ENCODE measurements at places on chromosomes 12 and 14. TPM values are rescaled to one million over a fixed set of nuclear protein-coding genes. Genes with fewer than 3 reads are reported as not detected.

CLEC1B gene
- total RNA-seq = not detected

KLRG1 gene
- total RNA-seq = 4.8 TPM

CACNA1C gene
- 0.21 TPM for total RNA-seq

PRKD1 gene
- not detected for total RNA-seq

SLC7A7 gene
- 0.15 TPM for total RNA-seq

SPIC gene
- total RNA-seq = not detected

BDKRB1 gene
- total RNA-seq = not detected

A2ML1 gene
- not detected for total RNA-seq

GRCh38 chr12:82383930-82384552 lies 25.7 kb downstream of the METTL25 start:
- no peak for ATAC-seq

- no peak for ATAC-seq
These were observed 14.1 kb upstream of the GALNT9 start for GRCh38 chr12:132343294-132344004.

- ATAC-seq = no peak
These were observed 92.3 kb upstream of the SLCO1C1 start for GRCh38 chr12:20602641-20603391.

GRCh38 chr12:71627438-71628002 lies 36.1 kb downstream of the ZFC3H1 start:
- ATAC-seq = no peak

- ATAC-seq = no peak
These were observed 1091.8 kb upstream of the ATXN7L3B start for GRCh38 chr12:73445658-73446324.

DNA sequence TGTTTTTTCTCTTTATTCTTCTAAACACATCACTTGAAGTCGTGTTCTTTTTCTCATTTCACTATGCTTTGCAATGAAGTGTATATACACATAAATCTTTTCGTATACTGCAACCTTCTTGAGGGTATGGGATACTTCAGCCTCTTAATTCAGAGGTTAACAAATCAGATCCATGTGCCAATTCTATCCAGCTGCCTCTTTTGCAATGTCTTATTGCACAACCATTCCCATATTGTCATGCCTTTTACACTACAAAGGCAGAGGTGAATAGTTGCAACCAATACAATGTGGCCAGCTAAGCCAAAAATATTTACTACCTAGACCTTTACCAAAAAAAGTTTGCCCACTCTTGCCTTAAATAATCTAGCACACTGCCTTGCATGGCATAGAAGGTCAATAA lies 224.5 kb upstream of the FOXG1 start:
- ATAC-seq = no peak

GRCh38 chr12:127998988-127999387 lies 268.0 kb upstream of the TMEM132C start:
- no peak for ATAC-seq

DNA sequence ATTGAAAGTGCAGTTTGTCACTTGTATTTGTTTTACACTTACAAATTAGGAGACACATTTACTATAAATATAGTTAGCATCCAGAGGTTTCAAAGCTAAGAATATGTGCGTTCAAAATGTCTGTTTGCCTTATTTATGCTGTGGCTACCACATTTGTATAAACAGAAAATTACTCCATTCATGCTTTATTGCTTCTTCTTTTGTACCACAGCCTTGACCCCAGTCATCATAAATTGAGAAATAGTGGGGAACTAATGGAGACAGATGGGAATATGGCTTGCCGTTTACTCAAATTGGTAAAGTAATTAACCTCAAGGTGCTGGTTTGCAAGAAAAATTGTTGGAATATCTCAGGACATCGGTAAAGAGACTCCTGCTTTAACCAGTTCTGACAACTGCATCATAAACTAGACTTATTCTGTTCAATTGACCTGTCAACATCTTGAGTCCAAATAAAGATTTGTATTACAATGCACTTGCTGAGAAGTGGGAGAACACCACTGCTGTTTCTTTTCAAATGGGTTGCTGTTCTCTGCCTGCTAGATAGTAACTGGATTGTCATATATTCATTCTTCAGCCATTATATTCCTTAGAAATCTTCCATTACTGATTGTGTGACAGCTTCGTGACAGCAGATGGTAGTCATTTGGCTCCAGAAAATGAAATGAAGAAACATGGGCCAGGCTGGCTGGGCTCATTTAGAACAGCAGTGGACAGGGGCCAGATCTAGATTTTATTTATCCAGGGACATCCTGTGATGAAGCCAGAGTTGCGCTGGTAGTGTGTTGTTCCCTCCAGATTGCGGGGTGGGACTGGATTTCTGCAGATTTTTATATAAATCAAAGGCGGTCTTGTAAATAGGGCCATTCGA lies 354.4 kb downstream of the EGLN3 start:
- no peak for ATAC-seq

- ATAC-seq = no peak
These were observed 102.5 kb upstream of the RTL1 start for GRCh38 chr14:101006008-101006407.

- no peak for ATAC-seq
These were observed 39.2 kb downstream of the NPAS3 start for GRCh38 chr14:32977913-32978312.

DNA sequence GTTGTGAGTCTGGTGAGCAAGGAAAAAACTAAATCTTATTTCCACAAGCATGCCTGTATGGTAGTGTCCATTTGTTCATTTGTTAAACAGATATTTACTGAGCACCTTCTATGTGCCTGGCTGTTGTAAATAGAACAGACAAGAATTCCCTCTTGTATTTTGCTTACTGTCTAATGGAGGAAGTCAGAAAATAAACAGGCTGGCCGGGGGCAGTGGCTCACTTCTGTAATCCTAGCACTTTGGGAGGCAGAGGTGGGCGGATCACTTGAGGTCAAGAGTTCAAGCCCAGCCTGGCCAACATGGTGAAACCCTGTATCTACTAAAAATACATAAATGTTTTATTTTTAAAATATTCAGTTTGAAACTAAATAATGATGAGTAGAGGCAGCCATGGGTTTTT lies 79.3 kb downstream of the GTF2A1 start:
- ATAC-seq = no peak

DNA sequence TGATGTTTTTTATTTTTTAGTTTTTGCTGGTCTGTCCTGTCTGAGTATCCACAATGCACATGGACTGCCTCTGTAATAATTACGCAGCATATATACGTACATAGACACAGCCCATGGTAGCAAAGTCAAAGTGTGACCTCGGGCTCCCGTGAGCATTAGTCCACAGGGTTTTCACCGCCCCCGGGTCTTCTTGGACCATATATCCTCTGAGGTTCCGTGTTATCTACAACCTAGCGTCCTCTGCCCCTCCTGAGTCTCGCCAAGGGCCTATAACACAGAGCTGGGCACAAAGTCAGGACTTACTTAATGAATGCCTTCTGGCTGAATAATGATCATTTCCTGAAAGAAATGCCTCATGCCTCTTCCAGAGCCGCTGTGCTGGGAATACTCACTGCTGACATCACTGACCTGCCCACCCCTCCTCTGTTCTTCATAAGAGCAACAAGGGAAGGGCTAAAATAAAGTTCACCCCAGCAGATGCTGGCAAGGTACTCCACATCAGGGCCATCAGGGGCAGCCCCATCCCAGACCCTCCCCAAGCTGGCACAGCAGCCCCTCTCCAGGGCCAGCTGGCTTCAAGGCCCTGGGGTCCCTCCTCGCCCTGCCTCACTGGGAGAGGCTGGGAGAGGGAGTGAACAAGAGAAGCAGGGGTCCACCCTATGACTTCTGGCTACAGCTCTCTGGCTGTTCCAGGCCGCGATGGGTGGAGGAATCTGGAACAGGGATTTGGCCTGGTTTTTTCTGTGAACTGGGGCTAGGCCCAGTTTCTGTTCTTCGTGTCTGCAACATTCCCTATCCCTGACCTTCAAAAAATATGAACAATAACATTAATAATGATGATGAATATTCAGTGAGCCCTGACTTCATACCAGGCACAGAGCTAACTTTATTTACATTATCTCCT lies 7.9 kb downstream of the HDAC7 start:
- ATAC-seq = no peak

DNA sequence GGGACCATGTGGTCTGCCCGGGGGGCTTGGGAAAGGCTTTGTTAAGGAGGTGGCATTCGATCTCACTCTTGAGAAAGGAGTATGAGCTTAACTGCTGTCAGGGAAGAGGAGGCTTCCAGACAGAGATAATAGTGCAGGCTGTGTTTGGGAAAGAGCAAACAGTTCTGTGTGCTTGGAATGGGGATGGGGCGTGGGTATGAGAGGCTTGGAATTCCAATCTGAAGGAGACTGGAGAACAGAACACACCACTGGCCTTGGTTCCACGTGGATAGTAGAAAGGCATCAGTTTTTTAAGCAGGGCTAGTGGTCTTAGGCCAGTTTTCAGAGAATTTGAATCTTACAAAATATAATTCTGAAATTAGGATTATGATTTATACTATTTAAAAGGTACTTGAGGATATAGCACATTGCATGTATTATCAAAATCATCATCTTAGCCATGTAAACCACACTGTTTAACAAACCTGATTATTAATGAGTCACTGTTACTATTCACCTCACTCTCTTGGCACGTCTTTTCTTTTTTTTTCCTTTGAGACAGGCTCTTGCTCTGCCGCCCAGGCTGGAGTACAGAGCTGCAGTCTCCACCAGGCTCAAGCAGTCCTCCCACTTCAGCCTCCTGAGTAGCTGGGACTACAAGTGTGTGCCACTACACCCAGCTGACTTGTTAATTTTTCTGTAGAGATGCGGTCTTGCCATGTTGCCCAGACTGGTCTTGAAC lies 38.5 kb upstream of the KCNK13 start:
- ATAC-seq = no peak

DNA sequence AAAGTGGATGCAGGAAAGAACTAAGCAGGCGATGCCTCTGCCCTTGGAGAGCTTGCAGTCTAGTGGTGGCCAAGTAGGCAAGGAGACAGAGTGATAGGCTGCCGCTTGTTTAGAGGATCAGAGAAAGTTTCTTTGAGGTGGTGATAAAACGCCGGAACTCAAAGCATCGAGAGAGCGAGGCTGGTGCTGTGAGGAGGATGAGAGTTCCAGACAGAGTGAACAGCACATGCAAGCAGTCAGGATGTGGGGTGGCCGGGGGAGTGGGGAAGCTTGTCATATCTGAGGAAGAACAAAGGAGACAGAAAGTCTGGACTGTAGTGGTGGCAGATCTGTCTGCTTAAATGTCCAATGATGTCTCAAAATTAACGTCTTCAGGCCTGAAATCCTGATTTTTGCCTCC lies 319.7 kb downstream of the SNAPC1 start:
- no peak for ATAC-seq

DNA sequence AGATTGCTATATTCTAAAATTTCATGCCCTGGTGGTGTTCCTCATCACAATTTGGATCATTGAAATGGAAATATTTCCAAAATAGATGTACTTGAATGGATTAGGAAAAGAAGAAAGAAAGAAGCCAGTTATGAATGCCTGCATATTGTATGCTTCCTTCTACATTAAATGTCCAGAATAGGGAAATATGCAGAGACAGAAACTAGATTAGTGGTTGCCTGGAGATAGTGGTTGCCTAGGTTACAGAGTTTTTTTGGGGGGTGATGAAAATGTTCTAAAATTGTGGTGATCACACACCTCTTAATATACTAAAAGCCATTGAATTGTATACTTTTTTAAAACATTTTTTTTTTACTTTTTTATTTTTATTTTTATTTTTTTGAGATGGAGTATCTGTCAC lies 18.0 kb downstream of the TUBA1A start:
- no peak for ATAC-seq

All from activated T-helper 17 cell treated with anti-CD3 and anti-CD28 coated beads, Interleukin-2, amount 50 U/mL, for 72 hours (primary cell).